ENCODE measurements at places on chromosomes 2 and 18.

DNA sequence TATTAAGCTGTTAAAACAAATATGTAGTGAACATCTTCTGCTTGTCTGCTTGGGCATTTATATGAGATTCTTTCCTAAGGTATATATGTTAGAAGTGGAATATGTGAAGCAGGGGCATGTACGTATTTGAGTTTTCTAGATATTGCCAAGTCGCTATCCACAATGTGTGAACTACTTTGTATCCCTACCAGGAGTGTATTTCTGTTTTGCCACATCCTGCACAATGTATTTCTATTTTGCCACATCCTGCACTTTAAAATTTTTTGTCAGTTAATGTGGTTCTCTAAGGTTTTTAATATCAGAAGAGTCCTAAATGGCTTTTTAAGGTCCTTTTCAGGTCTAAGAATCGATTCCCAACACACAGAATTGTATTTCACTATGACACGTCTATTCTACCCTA lies 141.7 kb upstream of the ATP5MC3 start:
- DNase-seq = no peak

DNA sequence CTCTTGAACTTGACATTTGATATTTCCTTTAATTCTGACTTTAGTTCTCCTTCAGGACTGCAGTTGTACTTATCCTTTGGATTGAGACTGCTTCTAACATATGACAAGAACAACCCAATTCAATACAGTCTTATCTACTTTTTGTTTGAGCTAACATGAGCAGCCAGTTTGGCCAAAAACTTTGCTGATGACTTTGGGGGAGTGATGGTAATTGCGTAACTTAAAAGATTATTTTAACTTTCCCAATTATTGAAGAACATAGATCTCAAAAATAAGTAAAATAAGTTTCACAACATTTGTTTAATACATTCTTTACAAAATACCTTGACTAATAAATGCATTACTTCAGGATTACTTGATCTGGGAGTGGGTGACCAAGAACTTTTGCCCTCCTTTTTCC lies 1311.1 kb upstream of the NRXN1 start:
- DNase-seq = no peak

DNA sequence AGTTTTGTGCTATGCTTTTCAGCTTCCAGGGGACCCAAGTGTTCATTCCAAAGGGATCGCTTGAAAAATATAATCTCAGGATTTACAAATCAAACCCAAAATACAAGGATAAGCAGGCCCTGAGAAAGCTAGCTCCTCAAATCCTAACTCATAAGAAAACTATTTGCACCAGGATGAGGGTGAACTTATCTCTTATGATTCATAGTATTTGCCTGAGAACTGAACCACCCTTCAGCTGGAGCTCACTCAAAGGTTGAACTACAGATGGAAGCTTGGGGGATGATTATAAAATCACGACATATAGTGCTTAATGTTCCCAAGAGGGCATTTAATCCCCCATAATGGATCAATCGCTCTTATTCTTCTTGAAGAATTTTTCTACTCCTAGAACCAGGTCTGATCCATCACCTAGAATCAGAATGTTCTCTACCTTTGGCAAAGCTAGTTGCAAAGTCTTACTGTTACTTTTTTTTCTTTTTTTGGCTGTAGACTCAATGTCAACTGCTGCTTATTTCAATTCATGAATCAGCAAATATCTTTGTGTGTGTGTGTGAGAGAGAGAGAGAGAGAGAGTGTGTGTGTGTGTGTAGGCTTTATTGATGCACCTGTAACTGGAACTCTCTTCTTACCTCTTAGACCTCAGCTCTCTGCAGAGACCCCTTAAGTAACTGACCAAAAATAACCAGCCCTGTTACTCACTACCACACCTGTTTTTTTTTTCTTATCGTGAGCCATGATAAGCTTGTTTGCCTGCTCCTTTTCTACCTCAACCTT lies 44.8 kb downstream of the ARL4C start:
- no peak for DNase-seq

DNA sequence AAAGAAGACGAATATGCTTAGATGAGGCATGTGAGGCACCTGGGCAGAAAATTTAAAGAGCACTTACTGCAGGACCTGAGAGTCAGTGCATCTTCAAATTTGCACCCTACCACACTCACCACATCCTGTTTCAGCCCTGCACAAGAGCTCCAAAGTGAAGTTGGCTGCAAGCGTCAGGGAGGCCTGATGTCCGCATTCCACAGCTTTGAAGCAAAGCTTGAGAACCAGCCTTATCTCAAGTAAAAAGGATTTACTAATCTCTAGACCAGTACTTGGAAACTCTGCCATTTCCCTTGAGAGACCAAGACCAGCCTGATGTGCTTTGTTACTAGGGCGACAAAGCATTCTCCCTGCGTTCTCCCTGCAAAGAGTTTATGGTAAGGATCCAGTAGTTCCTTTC lies 3.4 kb upstream of the ASNSD1 start:
- no peak for DNase-seq

DNA sequence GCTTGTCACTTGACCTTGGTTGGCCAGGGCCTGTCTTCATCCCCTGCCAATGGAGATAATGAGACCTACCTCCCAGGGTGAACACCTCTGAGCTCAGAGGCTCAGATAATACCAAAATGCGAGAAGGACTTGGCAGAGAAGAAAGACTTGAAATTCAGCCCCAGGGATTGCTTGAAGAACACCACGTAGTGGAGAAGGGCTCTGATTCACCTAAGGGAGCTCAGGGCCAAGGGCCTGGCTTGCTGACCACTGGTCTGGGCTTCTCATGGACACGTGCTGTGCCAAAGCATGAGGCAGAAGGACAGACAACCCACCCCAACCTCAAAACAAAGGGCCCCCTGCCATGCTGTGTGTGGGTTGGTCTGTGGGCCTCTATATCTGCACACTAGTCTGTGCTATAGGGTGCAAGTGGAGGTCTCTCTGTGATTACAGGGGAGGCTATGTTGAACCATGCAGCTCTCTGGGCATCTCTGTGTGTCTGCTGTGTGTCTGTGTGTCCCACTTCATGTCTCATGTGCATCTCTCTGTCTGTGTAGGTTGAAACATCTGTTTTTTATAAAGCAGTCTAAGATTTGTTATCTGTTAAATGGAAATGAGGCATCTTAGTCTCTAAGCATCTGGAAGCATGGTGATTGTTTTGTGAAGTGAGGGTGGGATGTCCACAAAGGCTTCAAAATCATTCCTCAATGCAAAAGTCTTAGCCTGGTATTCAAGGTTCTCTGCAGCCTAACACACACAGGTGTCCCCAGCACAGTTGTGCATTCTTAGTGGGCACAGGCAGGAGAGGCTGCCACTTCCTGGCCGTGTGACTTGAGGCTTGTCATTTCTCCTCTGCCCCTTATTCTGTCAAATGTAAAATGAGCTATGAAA lies 61.0 kb upstream of the EPAS1 start:
- DNase-seq = no peak

DNA sequence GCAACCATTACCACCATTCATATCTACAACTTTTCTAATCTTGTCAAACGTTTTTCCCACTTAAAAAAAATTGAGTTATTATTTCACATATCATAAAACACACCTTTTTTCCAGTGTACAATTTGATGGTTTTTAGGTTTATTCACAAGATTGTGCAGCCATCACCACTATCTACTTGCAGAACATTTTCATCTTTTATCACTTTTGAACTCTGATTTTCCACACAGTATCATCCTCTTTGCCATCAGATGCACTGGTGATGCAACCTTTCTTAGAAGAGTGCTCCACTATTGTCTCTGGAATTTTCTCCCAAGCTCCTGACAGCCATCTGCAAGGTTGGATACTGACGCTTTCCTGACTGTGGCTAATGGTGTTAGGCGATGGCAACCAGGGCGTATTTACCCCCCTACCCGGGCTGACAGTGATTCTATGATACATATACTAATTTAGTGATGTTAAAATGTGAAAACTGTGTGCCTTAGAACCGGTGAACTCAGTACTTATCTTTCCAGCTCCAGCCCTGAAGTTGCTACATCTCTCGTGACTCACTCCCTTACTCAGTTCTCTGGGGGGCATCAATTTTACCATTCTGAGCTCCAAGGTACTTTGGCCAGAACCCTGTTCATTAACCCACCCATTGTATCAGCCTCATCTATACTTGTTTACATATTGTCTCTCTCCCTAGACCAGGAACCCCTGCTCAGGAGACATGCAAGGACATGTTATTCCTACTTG lies 105.4 kb upstream of the SPRED2 start:
- DNase-seq = no peak

DNA sequence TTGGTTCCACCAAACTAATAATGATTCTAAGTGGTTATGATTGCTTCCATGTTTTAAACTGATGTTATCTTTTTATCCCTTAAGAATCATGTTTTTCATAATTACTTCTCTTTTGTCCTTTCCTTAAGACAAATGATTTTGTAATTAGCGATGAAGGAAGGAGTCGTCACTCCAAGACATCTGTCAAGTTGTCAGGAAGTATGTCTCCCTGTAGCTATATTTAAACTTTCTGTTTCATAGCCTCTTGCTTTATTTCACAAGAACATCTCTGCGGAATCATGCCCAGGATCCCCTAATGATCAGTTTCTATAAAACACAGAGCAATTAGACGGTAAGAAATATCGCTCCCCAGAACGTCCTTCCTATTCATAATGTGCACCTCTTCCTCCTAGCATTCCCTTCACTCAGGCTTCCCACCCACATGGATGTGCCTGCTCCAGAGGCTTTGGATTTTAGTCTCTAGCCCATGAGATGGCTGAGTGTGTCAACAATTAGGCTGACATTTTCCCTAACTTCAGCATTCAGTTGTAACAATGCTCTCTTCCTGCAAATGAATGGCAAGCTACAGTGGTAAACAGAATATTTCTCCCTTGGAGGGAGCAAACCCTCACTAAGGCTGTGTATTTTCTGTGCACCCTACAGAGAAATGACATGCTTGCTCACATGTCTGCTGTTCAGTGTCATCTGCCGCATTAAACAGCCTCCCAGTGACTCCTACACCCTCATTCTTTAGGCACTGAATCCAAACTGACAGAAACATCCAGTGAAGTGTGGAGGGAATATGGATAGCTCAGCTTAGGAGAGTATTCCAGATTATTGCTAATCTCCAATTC lies 879.6 kb upstream of the CELF4 start:
- no peak for DNase-seq

DNA sequence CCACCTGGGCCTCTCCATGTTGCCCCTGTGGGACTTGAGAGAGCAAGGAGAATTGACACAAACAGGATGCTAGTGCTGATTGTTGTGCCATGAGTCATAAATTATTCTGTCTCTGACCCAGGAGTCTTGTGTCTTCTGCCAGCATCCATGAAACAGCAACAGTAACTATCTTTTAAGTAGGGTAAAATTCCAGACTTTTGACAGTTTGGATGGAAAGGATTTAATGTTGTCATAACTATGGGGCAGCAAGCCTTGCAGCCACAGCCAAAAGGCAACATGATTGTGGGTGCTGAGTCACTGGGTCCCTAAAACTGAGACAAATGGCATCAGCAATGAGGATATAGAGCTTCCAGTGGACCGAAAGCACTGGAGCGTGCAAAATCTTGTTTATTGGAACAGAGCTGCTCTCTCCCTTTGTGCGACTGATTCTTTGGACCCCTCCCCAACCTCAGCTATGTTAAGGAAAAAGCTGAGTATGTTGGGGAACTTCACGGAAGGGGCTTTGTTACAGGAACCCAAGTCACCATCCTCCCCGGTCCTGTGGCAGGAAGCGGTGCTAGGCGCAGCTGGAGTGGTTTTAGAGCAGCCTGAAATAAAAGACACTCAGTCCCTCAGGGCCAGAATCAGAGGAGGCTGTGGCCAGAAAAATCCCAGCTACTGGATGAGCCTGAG lies 9.6 kb upstream of the ITPRIPL1 start:
- DNase-seq = no peak

DNA sequence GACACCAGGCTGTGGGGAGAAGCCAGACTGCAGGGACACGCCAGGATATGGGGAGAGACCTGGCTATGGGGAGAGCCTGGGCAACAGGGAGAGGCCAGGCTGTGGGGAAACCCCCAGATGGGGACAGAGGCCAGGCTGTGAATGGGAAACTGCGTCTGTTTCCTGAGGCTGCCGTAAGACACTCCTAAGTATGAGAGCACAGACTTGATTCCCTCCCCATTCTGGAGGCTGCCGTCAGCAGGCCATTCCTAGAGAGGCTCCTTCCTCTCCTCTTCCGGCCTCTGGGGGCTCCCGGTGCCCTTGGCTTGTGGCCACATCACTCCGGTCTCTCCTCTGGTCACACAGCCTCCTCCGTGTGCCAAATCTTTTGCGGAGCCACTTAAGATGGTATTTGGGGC lies 32.3 kb downstream of the ADI1 start:
- DNase-seq = no peak

- DNase-seq = no peak
Measured at GRCh38 chr2:144166743-144167142, 353.2 kb downstream of the ZEB2 start.

GRCh38 chr2:231110551-231110950 lies 14.3 kb downstream of the HTR2B start:
- no peak for DNase-seq

GRCh38 chr2:196980473-196980872 lies 54.0 kb upstream of the PGAP1 start:
- DNase-seq = no peak
